Activated effector memory CD4-positive, alpha-beta T cell treated with Interleukin-2 at 50 U/mL for 16 hours (primary cell): ENCODE measurements at places on chromosomes 1 and 21.

DNA sequence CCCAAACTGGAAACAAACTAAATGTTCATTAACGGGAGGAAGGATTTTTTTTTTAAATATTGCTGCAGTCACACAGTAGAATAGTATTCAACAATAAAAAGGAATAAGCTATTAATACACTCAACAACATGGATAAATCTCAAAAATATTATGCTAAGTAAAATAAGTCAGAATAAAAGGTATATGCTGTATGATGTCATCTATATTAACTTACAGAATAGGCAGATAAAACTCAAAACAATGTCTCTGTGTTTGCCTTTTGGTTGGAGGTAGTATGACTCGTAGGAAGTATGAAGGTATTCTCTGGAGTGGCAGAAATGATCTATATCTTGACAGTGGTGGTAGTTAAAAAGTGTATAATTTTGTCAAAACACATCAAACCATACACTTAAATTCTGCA, 6.1 kb upstream of the ST6GALNAC5 start:
- DNase-seq, result no peak

- DNase-seq, result no peak
Measured at GRCh38 chr1:241171991-241172390, 185.0 kb downstream of the RGS7 start.

DNA sequence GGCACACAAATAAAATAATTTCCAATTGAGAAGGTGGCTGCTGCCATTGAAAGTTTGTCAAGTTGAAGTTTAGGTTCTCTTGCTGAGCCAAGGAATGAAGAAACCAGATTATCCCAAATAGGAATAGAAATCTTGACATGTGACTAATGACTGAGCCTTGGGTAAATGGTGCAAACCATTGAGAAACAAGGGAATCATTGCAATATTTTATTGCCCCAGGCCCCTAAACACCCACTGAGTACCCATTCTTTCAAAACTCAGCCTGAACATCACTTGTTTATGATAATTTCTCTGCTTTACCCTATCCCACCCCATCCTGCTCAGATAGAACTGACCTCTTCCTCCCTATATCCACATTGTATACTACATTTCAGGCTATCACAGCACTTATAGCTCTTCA, 46.6 kb upstream of the VTCN1 start:
- no peak for DNase-seq

GRCh38 chr1:6515771-6516170, 24.3 kb upstream of the PLEKHG5 start:
- DNase-seq, result no peak

- DNase-seq, result no peak
Measured at GRCh38 chr1:48102766-48103165, 105.6 kb upstream of the TRABD2B start.

- DNase-seq, result no peak
Measured at GRCh38 chr1:53934170-53934765, 11.2 kb downstream of the IFT25 start.

DNA sequence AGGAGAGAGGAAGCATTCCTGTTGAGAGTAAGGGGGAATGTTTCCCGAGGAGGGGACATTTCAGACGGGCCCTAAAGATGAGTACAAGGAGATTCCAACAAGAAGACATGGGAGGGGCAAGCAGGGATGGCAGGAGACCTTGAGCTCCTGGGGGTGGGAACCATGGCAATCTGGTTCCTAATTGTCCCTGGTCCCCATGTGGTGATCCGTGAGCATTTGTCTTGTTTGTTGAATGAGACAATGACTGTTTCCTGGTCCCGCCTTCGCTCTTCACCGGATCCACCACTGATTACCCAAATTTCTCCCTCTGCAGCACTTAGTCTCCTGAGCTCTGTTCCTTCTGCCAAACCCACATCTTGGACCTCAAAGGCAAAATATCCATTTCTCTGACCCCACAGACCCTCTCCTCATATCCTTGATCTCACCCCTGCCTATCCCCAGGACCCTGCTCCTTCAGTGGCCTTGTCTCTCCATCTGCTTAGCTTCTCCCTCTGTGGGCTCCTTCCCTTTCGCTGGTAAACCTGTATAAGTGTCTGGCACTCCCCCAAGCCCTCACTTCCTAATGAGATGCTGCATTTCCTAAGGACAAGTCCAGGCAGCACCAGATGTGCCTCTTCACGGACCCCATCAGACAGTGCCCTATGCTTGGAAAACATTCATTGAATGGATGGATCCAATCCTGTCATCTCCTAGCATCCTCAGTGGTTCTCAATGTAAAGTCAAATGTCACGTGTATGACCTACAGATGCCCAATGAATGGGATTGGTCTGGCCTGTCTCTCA, 8.3 kb upstream of the CSF1 start:
- DNase-seq, result no peak
